NCI-H1417 (cell line): ENCODE measurements at places on chromosomes 3 and 15.

GRCh38 chr3:152319831-152320617 is 51.3 kb downstream of the MBNL1 start:
- no peak for DNase-seq

GRCh38 chr3:11509173-11510000 is 134.3 kb downstream of the VGLL4 start:
- peak; percentile 39 for DNase-seq

DNA sequence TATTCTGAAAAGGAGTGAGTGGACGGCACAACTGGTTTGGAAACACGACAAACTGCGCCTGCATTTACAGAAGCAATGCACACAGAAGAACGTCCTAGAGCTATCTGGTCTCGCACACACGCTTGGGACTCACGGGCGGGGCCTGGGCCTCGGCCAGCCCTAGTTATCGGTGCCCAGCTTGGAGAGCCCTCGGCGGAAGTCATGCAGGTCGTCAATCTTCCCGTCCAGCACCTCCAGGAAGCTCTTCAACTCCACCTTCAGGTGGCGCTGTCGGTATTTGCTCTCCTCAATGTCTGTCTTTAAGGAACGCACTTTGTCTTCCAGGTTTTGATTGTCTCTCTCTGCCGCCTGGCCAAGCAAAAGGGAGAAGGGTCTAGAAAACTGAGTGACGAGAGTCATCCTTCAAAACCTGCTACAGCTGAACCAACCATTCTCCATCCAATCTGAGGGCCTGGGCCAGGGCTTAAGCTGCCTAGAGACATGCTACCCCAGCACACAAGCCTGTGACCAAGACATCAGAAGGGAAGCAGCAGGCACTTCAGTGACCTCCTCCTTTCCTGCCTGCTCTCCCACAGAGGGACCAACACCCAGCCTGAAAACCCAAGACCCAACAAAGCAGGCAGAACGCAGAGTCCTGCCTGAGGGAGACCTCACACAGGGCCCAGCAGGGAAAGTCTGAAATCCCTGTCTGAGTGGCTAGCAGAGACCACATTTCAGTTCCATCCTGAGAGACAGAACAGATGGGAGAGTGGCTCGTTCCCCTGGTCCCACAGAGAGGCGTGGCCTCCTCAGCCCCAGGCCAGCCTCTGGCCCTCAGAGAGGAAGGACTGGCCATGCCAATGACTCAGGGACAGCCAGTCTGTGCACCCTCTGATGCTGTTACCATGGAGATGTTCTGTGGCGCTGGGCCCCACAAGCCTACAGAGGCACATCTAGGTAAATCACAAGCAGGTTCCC is 40.4 kb downstream of the WHAMM start:
- peak; percentile 19 for DNase-seq

- no peak for DNase-seq
Measured at GRCh38 chr3:43914269-43914668, 223.5 kb downstream of the ABHD5 start.

GRCh38 chr3:10964537-10965167 is 27.9 kb upstream of the SLC6A1 start:
- DNase-seq: no peak

GRCh38 chr3:163560459-163560858 is 1517.8 kb downstream of the SI start:
- no peak for DNase-seq

DNA sequence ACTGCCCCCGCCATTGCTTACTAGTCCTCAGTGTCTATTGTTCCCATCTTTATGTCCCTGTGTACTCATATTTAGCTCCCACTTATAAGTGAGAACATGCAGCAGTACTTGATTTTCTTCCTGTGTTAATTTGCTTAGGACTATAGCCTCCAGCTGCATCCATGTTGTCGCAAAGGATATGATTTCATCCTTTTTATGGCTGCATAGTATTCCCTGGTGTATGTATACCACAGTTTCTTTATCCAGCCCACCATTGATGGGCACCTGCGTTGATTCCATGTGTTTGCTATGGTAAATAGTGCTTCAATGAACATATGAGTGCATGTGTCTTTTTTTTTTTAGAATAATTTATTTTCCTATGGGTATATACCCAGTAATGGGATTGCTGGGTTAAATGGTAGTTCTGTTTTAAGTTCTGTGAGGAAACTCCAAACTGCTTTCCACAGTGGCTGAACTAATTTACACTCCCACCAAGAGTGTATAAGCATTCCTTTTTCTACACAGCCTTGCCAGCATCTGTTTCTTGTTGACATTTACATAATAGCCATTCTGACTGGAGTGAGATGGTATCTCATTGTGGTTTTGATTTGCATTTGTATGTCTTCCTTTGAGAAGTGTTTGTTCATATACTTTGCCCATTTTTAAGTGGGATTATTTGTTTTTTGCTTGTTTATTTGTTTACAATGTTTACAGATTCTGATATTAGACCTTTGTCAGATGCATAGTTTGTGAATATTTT is 53.7 kb downstream of the GALK2 start:
- no peak for DNase-seq
